Hematopoietic multipotent progenitor cell treated with erythropoietin and hydrocortisone succinate and interleukin-3 and kit ligand, for 4 days (in vitro differentiated cells): ENCODE measurements at places on chromosomes 5 and 9.

GRCh38 chr9:127451858-127452656 lies 747 bp downstream of the LRSAM1 start:
- peak; percentile 85 for DNase-seq

- no peak for DNase-seq
Observed at GRCh38 chr5:158881091-158881880, 218.4 kb downstream of the EBF1 start.

- DNase-seq, result no peak
Observed at GRCh38 chr5:88172847-88173758, 95.5 kb downstream of the TMEM161B start.

DNA sequence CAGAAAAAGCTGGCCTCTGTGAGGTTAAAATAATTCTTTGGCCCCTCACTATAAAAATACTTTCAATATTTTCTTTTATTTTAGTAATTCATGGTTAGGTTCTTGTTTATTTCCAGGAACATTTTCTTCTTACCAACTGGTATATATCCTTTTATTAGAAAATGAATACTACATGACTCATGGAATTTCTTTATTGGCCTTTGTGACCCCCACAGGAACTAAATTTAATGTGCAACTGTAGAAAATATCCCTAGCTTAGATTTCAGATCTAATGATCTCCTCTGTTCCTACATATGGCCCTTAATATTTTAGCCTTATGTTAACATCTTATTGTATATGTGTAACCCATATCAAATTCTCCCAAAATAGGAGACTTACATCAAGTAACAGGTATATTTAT lies 429.9 kb downstream of the NR2F1-AS1 start:
- no peak for DNase-seq

DNA sequence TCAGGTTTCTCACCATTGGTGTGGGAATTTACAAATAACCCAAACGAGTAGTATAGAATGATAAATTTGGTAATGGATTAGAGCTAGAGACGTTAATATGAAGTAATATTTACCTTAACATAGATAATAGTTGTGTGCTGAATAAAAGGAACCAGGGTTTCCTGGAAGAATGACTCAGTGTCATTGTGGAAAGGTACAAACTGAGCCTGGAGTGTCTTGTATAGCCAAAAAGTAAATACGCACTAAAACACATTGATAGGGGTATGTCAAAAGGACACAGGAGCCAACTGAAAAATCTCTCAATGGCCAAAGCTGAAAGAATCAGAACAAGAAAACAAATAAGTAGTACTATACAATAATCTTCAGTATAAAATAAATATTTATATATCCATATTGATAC lies 363.5 kb downstream of the SLCO4C1 start:
- DNase-seq, result no peak

DNA sequence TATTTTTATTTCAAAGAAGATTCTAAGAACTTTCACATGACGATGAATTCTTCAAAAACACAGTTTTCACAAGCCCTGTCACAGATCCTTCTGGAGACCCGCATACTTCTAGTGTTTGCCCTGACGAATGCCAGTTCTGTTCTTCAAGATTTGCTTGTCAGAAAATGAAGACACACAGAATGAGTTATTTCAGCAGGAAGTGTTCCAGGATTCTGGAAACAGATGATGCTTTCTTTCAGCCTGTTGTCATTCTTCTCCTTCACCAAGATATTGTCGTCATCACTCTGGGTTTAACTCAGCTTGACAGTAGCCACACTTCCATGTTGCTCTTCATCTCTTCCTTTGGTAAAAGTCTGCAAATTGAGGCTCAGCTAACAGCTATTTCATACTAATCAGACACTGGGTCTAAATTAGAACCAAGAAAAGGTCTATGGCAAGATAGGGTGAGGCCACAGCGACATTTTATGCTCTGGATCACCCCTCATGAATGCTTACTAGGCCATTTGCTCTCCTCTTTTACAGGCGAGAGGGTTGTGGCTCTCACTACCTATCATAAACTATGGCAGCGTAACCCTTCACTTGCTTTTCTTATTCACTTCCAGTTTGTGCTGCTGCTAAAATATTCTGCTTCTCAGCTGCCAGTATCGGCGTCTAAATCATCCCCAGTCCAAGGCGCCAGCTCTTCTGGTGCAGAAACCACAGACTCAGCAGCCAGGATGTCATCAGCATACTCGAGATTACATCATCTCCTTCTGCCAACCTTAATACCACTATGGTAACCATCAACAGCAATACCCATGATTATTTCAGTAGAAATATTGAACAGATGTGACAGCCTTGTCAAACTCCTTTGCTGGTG lies 159.6 kb upstream of the TBCA start:
- DNase-seq, result peak; percentile 87

DNA sequence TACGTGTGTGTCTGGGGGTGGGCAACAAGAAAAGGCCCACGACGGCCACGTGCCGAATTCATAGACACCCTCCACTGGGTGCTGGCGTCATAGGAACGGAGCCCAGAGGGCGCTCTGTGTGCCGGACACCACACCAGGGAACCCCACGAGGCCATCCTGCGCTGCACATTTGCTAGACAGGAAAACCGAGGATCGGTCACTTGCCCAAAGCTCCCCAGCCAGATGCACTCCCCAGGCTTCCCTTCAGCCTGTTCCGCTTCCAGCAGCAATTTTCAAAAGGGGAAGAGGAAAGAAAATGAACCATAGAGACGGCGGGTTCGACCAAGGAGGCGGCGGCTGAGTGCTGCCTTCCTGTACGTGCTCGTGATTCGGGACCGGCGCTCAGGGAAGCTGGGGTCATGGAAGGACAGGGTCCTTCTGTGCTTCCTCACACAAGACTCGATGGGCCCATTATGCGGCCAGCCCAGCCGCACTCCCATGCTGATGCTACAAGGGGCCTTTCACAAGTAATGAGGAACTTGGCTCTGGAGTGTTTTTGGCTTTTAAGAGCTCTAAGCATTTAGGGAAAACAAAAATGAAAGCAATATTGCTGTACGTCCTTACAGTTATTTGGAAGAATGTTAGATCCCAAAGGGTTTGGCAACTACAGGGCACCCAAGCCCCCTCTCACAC lies 124.6 kb upstream of the SARDH start:
- DNase-seq, result peak; percentile 51

DNA sequence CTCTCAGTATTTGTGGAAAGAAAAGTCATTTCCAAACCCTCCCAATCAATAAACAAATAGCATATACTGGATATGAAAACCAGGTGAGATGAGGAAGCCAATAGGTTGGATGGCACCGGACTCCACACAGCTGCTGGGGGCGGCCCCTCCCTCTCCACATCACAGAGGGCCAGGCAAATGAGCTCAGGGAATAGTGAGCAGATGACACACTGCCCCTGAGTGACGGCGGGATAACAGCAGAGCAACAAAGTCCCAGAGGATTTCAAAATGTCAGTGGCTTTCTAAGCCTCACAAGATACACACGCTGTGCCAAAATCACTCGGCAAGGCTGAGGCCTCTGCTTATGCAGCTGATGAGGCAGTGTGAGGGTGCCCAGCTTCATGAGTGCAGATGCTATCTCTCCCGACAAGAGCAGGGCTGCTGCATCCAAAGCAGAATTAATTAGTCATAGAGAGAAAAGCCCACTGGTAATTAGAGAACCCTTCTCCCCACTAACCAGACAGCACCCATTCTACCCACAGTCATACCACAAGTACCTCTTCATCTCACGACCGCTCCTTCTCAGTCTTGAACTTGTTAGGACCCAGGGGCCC lies 235.0 kb upstream of the NFIL3 start:
- DNase-seq, result no peak

DNA sequence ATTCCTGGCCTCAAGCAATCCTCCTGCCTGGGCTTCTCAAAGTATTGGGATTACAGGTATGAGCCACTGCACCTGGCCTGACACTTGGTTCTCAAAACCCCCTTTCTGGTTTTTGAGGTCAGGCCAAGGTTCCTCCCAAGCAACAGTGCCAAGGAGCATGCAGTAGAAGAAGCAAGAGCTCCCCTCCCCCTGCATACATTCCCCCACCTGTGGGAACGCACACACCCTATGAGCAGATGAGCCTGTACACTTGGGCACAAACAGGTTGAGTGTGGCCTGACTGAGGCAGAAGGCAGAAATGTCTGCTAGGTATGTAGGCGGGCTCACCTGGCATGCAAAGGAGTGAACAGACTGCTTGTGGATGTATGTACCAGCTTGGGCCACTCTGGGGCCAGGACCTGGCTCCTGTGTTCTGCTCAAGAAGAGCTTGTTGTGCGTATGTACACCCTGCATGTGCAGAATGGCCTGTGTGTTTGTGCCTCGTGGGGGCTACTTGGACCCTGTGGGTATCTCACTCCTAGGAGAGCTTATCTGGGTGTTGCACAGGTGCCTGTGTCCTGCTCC lies 1.7 kb downstream of the GPRIN1 start:
- DNase-seq, result no peak

DNA sequence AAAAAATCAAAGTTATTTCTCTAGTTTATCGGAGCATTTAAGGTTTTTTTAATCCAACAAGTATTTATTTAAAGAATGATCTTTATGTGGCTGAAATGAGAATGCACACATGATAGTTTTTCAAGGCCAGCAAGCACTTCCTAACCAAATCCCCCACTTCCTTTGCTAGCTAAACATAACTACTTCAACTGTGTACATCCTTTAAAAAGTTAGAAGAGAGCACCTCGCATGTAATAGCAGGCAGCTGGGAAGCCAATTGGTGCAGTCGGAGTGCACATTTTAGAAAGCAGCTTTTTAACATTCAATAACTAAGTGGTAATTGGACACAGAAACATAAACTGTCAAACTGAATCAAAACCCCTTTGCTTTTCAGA lies 245.7 kb downstream of the BNC2 start:
- DNase-seq, result no peak

DNA sequence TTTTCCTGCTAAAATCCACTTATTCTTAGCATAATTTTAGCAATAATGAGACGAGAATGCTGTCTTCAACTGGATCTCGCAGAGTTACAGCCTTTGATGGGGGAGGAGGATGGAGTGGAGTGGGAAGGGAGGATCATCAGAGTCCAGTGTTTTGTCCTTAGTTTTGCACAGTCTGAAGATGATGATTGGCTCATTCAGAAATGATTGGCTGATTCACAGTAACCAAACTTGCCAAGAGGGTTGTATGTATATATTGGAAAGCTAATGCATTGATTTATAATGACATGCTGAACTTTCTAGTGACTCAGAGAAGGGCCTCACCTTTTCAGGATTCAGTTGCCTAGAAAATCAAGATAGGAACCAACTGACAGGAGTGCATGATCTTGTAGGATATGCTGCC lies 448.0 kb downstream of the CCDC171 start:
- DNase-seq, result no peak

DNA sequence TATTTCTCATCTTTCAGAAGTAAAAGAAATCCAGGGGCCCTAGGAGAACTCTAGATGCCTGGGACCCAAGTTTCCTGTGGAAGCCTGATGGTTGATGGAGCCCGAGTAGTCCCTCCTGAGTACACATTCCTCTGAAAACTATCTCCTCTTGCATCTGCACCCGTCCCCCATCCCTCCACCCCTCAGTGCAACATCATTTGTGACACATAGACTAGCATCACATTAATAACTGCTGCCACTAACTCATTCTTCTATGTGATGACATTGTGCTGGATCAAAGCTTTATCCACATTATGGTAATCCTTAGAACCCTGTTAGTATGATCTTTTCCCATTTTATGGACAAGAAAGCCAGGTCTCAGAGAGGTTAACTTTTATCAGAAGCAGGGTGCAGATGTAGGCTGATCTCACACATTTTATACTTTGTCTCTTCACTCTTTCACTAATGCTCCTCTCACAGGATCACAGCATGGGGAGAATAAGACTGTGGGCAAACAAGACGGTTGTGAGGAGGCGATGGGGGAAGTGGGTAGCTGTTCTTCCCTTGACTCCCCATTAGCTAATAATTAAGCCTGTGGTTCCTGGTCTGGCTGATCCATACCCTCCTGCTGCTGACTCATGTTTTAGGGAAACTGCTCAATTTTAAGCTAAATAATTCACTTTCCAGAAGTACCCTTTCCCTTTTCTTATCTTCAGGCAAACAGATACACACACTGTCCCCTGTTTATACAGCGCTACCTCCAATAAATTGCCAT lies 3.9 kb upstream of the HK3 start:
- DNase-seq, result no peak
